Stimulated activated CD4-positive, alpha-beta T cell treated with anti-CD3 and anti-CD28 coated beads, Interleukin-2, amount 100 ng/mL, for 24 hours (primary cell): ENCODE measurements at places on chromosomes 11 and 22.
A peak's percentile ranks its signal among the peaks of the same experiment; 100 is the strongest.

- DNase-seq = peak; percentile 46
These were observed 10.6 kb downstream of the MYH9 start for GRCh38 chr22:36377022-36377631.

- DNase-seq = no peak
These were observed 175.8 kb downstream of the MPPED1 start for GRCh38 chr22:43587574-43587973.

GRCh38 chr11:131135611-131136010, 219.3 kb upstream of the SNX19 start:
- no peak for DNase-seq

DNA sequence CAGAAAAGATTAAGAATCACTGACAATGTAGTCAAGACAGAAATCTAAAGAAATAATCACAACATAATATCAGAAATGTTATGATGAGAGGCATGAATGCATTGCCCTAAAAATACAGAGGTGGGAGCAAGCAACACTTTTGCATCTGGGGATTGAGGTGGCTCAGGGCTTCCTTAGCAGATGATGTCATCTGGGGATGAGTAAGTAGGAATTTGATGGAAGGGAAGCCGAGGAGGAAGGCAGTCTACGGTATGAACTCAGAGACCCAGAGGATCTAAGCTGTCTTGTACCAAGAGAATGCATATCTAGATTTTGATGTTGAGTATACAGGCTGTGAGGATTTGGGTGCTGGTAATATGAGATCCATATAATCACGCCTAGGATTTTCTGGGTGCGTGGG, 193.0 kb upstream of the SNX19 start:
- no peak for DNase-seq

GRCh38 chr22:17964643-17965042, 59.7 kb downstream of the MICAL3 start:
- no peak for DNase-seq

- DNase-seq = no peak
These were observed 259.5 kb downstream of the BRD1 start for GRCh38 chr22:49567899-49568750.

- no peak for DNase-seq
These were observed 175.3 kb downstream of the IGLL1 start for GRCh38 chr22:23404689-23405365.

DNA sequence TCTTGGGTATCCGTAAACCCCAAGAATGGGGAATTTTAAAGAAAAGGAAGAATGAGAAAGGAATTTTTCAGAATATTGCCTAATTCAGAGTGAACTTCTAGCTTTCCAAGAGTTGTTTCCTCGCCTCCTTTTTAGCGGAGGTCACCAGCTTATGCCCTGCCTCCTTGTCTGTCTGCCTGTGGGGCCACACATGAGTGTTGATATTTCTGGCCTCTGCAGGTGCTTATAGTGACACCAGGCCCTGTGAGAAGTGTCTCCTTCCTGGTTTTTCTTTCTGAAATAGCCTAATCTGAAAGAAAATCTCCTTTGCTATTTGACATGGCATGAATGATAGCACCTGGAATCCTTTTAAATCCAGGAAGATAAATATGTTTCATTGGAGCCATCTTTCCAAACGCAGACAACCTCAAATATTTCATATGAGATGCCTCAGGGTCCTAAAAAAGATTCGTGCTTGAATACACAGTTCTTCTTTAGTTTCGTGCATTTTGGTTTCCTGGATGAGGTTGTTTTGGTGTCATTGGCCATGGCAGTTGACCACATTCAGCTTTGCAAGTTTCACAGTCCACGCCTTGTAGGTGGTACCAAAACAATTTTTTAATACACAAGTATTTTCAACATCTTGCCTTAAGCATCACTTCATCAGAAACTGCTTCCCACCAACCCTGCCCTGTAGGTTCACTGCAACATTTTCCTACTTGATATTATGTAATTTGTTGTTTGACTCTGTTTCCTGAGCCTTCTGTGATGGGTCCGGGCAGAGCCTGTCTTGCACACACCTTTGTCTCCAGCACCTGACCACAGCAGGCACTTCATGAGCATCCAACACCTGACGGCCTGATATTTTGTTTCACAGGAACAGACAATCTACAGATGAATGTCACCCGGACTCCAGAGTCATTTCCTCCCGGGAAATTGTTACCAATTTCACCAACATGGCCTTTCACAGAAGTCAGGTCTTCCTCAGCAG, 159.4 kb downstream of the C11orf91 start:
- DNase-seq = no peak

DNA sequence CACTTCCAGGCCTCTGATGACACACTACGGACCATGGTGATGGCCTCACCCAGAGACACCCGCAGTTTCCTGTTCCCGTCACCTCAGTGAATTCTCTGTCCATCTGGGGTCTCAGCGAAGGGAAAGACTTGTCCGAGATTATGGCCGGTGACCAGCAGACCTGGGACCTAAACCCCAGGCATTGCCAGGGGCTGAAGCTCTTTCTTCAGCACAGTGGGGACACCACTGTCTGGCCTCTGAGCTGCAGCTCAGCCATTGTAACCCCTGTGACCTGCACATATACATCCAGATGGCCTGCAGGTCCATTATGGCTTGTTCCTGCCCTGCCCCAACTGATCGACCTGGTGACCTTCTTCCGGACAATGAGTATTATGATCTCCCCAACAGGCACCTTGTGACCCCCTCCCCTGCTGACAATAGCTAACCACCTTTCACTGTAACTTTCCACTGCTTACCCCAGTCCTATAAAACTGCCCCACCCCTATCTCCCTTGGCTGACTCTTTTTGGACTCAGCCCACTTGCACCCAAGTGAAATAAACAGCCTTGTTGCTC, 22.3 kb downstream of the CBX7 start:
- DNase-seq = no peak

- no peak for DNase-seq
These were observed 130.7 kb downstream of the SNX19 start for GRCh38 chr11:130785380-130786116.

GRCh38 chr11:87974797-87975196, 200.4 kb downstream of the RAB38 start:
- no peak for DNase-seq

DNA sequence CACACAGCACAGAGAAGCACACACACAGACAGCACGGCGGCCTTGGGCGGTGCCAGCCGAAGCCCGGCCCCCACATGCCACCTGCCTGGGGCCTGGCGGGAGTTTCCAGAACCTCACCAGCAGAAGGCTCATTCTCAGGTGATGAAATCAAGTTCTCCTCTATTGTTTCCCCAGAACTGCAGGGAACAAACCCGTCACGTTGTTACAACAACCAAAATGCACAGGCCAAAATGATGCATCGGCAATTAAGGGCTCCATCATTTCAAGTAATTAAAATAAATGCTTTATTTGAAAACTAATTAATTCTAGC, 30.8 kb downstream of the GNB1L start:
- no peak for DNase-seq

DNA sequence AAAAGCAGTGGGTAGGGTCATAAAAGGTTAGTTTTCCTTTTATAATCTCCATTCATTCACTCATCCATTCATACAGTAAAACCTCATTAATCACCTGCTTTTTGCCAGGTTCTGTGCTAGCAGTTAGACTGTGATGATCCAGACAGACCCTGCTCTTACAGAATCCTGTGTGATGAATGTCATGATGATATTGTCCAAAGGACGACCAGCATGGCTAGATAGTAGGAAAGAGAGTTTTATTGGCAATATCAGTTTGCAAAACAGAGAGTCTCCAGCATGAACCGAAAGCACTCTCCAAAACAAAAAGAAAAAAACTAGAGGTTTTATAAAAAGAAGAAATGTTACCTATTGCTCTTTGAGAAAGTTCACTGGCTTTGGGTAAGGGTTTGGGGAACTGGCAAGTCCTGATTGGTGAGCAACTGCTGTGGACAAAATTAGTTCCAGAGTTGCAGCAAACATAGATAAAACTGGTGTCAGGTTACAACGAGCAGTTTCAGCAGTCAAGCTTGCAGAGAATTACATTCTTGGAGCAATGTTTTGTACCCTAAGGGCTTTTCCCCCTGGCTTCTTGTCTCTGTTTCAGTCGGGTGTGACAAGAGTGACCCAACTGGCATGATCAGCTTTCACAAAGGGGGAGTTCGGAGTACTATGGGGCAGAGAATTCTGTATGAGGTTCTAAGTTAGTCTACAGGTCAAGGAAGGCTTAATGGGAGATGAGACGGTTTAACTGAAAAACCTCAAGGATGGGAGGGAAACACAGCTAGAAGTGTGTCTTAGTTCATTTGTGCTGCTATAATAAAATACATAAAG, 58.3 kb downstream of the HSD17B12 start:
- no peak for DNase-seq

DNA sequence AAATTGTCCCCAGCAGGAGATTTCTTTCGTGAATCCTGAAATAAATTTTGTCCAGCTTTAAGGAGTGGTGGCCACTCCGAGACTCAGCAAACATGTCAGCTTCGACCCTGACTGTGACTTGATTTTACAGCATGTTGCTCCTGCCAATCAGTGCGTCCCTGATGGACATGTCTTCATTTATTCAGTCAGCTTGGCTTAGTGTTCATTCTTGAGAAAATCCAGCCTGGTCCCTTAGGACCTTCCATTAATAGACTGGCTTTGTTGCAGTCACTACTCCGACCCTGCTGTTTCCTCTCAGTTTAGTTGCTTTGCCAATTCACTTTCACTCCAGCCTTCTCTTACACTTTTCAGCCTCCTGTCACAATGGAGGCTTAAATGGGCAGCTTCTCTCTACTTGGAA, 30.5 kb downstream of the TMPRSS5 start:
- DNase-seq = no peak

DNA sequence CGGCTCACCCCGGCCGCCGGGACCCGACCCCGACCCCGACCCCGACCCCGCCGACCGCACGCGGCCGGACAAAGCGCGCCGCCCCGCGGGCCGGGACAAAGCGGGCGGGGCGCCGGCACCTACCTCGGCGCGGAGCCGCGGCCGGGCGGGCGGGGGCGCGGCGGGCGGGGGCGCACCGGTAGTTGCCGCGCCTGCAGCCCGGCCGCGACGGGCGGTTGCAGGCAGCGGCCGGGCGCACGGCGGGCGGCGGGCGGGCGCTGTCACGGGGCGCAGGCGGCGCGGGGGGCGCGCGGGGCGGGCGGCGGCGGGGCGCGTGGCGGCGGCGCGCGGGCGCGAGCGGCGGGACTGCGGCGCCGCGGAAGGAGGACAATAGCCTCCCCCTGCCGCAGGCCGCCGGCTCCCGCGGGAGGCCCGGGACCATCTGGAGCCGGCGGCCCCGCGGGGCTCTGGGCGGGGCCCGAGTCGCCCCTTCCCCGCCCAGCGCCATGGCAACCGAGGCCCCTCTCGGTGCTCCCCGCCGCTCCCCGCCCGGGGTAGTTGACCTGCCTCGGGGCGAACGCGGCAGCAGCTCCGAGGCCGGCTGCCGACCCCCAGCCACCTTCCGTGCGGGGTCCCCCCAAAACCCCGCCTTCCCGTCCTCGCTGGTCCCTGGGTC, 851 bp downstream of the SPTBN2 start:
- DNase-seq = no peak

GRCh38 chr22:47086596-47087248, 324.3 kb downstream of the TBC1D22A start:
- DNase-seq = no peak

- DNase-seq = no peak
These were observed 27.1 kb upstream of the SLC22A12 start for GRCh38 chr11:64563966-64564365.

DNA sequence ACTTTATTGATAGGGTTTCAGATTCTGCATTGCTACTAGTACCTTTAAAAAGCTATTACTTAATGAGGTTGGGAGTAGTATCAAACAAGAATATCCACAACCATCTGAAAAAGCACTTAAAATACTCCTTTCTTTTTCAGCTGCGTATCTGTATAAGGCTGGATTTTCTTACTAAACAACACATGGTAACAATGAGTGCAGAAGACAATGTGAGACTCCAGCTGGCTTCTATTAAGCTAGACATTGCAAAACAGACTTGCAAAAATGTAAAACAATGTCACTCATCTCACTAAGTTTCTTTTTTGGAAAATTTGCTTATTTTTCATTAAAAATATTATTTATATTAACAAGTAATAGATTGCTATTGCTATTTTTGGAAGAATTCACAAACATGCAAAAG, 132.6 kb downstream of the WNT11 start:
- DNase-seq = no peak

- no peak for DNase-seq
These were observed 1.1 kb upstream of the GCAT start for GRCh38 chr22:37806409-37807333.

- no peak for DNase-seq
These were observed 245.1 kb downstream of the DDX10 start for GRCh38 chr11:108909921-108910320.

GRCh38 chr22:40721266-40721665, 42.0 kb downstream of the MCHR1 start:
- DNase-seq = no peak
